ENCODE measurements at places on chromosomes 1 and 21.

- DNase-seq: no peak
Observed at GRCh38 chr1:109719337-109719837, 7.3 kb downstream of the GSTM5 start.

GRCh38 chr1:43388613-43389012, 987 bp downstream of the MED8 start:
- no peak for DNase-seq

DNA sequence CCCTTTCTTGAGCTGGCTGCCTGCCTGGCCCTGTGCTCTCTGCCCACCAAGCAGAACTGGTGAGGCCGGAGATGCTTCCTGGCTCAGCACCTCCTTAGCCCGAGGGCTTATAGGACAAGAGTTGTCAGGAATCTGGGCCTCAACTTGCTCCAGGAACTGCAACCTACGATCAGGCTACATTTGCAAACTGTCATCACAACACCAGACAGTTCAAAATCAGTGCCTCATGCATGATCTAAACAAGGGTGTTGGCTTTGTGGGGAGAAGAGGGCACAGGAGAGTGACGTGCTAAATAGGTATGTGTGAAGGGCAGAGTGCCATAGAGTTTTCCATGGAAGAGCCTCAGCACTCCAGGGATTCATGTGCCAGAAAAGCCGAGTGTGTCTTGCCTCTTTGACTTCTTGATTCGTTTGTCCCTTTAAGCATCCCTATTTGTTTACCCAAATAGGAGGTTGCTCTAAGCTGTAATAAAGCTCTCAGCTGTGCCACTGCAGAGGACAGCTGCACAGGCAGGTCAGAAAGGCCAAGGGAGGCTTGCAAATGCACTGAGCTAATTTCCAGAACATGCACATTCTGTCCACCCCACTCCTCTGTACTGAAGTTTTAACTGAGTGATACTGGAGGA, 30.2 kb upstream of the NEK2 start:
- no peak for DNase-seq

- DNase-seq: no peak
Observed at GRCh38 chr21:43012596-43012995, 38.2 kb downstream of the PKNOX1 start.

GRCh38 chr1:212771341-212771740, 20.2 kb downstream of the NSL1 start:
- no peak for DNase-seq

GRCh38 chr1:190738317-190738716, 260.7 kb upstream of the BRINP3 start:
- DNase-seq: no peak

GRCh38 chr1:18245647-18246046, 138.0 kb downstream of the IGSF21 start:
- DNase-seq: no peak

Measured in vagina (tissue), 2 donors.